ENCODE measurements at places on chromosomes 3 and 15.

- DNase-seq = no peak
Observed at GRCh38 chr3:182717216-182717615, 76.1 kb upstream of the ATP11B start.

- no peak for DNase-seq
Observed at GRCh38 chr3:80357761-80358160, 590.0 kb upstream of the ROBO1 start.

DNA sequence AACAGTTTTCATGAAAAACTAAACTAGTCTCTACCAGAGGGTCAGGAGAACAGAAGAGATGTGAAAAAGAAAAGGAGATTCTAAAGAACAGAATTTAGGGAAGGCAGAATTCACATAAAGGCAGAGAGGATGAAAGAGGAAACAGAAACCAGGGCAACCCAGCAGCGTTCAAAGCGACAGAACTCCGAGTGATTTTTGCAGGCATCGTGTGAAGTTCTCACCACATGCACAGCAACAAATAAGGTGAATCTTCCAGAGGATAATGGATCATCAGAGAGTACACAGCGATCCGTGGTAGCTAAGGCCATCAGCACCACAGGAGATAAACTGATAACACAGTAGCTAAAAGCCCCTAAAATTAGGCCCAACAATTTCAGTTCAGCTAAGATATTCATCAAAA is 250.8 kb upstream of the THBS1 start:
- no peak for DNase-seq

DNA sequence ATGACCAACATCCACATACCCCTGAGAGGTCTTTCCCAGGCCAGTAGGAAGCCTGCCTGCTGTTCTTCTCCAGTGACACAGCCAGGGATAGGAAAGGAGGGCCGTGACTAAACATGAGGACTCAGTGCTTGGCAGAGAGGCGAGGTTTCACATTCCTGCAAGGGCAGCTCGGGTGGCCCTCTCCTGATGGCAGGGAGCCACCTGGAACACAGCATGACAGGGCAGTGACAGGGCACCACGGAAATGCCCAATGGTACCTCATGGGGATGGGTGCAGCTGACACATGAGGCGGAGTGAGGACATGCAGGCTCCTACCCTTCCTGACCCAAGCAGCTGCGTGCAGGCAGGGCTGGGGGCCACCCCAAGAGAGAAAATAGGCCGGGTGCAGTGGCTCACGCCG is 7.4 kb upstream of the TGM5 start:
- DNase-seq = no peak

GRCh38 chr15:34714476-34715121 is 40.2 kb downstream of the GJD2 start:
- no peak for DNase-seq

DNA sequence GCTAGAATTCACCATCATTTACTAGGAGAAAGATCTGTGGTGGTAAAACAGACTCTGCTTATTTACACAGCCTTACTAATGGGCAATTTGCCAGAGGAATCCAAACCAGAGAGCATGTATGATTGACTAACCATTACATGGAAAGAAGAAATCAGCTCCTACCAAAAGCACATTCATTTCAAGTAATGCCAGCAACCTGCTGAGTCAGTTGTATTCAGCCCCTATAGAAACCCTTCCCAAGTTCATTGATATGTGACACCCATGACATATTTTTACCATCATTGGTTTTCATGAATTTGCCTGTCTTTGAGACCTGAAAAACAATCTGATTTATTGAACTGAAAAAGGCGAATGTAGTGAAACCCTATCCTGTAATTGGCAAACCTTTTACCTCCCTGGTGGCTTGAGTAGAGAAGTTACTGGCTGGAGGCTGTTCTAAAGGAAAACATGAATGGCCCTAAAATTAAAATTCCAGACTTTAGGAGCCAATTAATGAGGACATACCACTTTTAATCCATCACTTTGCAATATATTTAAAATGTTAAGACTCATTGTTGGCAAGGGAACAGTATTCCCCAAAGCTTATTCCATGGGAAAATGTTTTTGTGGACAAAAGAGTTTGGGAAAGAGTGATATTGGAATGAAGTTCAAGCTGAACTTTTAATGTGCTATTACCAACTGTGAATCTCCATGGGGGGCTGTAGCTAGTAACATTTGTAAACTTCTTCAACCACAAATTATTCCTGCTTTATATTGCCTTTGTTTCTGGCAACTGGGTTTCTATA is 542.9 kb downstream of the FHIT start:
- no peak for DNase-seq

- no peak for DNase-seq
Observed at GRCh38 chr15:76492538-76492937, 156.0 kb downstream of the ISL2 start.

DNA sequence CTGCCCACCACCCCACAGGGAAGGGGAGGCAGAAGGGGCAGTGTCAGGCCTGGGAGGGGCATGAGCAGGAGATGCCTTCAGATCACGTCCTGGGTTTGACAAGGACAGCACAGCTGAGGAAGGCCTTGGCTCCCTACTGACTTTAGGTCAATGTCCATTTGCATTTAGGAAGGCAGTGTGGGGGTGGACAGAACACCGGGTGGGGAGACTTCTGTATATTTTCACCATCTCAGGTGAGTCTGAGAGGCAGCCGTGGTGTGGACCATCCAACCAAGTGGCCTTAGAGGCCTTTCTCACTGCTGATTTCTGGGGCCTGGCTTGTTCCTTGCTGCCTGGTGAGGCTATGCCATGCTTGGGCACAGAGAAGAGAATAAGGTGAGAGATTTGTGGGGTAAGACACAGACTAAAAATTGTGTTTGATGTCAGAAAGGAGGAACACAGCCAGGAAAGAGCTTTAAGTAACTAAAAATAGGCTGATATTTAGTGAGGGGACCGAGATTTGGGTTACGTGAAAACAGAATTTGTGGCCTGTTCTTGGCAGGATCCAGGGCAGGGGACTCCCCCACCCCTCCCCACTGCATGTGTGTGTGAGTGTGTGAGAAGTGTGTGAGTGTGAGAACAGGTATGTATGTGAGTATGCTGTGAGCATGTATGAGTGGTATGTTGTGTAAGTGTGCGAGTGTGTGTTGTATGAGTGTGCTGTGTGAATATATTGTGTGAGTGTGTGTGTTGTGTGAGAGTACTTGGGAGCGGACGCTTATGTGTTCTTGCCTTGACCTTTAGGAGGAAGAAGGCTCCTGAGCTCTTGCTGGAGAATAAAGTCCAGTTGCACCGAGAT is 11.8 kb upstream of the PLA2G4E start:
- no peak for DNase-seq

- DNase-seq = no peak
Observed at GRCh38 chr15:73600413-73601335, 32.5 kb downstream of the NPTN start.

DNA sequence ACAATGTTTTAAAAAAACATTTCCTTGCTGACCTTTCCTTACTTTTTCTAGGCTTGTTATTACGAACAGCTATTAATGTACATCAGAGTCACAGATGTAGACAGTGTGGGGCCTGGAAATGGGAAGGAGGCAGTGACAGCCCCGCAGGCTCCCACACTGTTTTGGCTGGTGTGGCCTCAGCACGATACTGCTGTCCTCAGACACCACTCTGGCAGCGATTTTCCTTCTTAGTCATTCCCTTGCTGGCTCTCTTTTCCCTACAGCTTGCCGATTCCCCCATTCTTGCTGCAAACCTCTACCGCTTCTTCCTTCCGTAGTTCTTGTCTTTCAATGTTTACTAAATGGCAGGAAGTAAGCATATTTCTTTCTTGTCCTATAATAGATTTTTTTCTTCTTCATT is 113.1 kb downstream of the ABI3BP start:
- DNase-seq = no peak

DNA sequence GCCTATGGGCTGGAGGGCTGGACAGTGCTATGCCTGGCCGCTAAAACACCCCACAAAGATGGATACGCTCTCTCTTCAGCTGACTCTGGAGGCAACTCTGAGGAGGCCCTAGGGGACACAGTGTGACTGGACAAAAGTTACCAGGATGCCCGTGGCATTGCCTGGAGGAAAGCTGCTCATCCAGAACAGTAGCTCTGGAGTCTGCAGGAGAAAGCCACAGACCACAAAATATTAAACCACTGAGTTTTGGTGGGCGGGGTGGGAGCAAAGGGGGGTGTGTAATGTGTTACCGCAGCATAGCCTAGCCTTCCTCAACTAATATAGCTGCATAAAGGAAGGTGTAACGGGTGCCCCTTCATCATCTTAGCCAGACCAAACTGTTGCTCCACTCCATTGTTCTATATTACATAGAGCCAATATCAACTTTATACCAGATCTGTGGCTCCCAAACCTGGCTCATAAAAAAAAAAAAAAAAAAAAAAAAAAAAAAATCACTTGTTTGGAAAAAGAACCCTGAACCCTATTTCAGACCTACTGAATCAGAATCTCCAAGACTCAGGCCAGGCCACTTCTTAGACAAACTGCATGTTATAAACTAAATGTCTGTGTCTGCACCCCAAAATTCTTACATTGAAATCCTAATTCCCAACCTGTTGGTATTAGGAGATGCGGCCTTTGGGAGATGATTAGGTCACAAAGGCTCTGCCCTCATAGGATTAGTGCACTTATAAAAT is 132.6 kb downstream of the TNIK start:
- no peak for DNase-seq

- no peak for DNase-seq
Observed at GRCh38 chr3:123656274-123656673, 71.4 kb upstream of the HACD2 start.

GRCh38 chr3:141115789-141116541 is 64.8 kb downstream of the SPSB4 start:
- DNase-seq = no peak

DNA sequence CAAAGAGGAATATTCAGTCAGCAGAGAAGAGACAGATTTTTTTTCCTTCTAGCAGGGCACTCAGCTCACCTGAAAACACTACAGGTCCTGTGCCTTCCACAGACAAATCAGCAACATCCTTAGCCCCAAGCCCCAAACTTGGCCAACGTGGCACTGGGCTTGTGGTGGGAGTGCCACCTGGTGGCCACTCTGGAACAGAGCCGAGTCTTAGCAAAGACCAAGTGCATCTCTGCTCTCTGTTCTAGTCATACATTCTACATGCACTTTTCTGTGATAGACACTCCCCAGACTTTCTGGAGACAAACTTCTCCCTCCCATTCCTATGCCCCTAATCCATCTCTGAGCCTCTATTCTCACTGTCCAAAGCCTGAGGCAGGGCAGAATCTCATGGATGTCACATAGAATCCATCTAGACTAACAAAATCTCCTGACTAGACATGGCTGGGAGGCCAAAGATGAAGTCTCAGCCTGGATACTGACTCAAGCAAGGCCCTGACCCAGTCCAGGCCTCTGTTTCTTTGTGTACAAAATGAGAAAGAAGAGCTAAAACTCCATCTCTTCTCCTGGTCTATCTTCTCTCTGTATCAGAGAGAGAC is 5.1 kb upstream of the SEMA7A start:
- DNase-seq = peak; percentile 82

- peak; percentile 20 for DNase-seq
Observed at GRCh38 chr15:44593042-44593736, 56.2 kb downstream of the EIF3J start.

DNA sequence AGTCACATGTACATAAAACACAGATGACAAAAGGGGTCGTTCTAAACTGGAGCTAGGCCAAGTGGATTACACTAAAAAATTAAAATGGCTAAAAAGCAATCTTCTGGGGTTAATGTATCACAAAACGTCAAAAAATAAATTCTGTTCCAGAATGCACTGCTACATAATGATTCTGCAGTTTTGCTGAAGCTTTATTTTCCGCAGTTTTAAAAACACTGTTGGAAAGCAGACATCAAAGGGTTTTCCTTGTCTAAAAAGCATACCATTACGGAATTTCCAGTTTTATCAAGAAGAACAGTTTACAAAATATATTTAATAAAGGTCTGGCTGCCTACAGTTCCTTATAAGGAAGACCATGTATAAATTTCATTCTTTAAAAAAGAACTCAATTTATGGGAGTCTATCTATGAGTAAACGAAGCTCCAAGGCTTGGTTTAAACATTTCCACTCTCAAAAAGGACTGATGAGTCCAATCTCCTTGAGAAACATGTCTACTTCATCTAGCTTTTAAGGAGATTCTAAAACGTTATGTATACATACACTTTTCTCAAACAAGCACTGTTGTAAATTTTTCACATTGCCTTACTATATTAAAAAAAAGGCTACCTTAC is 1.3 kb downstream of the DMXL2 start:
- DNase-seq = no peak

DNA sequence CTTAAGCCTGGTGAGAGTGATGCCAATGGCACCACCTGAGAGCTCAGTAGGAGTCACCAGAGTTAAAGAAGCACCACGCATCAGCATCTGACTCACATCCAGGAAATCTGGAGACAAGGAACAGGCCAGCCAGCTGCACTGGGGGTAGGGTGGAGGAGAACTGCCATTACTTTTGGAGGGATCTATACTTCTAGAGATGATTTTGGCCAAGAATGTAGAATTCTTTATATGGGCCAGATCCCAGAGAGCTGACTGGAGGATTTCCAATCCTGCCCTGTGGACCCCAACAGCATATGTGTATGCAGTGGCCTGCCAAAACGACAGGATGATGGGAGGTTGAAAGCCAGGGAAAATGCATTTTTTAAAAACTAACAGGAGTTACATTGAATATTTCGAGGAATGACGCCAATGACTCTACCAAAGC is 29.8 kb downstream of the CCR3 start:
- no peak for DNase-seq

GRCh38 chr3:113685956-113686721 is 10.3 kb downstream of the USF3 start:
- DNase-seq = no peak

GRCh38 chr3:107432646-107433045 is 55.4 kb downstream of the CCDC54 start:
- no peak for DNase-seq

DNA sequence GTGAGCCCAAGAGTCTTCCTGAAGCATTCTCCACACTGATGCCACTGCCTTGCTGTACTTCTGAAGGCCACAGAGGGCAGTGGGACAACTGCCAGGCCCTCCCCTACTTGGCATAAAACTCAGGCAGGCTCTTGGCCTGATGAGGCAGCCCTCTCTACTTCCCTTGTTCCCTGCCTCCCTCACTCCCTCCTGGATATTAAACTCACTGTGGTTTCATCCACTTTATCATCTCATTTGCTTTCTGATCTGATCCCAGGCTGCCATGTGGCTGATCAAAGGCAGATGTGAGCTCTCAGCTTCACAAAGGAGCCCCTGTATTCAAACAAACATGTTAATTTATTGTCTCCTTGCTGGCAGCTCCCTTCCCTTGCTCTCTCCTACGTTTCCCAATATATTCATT is 533.5 kb downstream of the IGSF11 start:
- DNase-seq = no peak
